Myocyte (in vitro differentiated cells): ENCODE measurements at places on chromosomes 13 and 19. TPM values are rescaled to one million over a fixed set of nuclear protein-coding genes. Genes with fewer than 3 reads are reported as not detected.

DNA sequence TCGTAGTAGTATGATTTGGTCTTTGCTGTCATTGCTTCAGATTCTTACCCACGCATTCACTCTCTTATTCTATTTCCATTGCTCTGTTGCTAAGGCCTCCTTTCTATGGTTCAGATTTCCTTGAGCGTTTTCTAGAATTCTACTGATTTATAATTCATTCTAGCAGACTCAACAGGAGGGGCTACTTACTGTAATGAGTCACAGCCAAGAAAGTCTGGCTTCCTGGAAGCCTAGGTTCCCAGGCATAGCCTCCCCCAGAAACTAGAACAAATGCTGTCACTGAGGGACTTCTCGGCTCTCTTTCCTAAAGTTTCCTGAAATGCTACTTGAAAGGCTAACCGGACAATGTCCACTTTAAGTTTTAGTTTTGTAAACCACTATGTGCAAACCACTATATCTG, 47.7 kb upstream of the SPATA13 start:
- peak; percentile 32 for DNase-seq

- DNase-seq = no peak
Measured at GRCh38 chr13:41678249-41678648, 220.9 kb downstream of the RGCC start.

DNA sequence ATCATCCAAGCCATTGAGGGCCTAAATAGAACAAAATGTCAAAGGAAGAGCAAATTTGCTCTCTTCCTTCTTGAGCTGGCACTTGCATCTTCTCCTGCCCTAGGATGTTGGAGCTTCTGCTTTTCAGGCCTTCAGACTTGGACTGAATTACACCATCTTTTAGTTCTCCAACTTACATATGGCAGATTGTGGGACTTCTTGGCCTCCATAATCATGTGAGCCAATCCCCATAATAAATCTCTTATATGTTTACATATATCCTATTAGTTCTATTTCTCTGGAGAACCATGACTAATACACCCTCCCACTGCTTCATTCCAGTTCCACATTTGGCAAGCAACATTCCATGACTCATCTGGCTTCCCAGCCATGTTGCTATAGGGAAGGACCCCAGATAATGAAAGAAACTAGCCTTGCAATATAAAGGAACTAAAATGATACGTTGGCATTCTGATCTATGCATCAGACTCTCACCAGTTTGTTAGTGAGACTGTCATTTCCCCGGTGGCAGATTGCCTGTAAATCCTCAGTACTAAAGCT, 11.0 kb upstream of the ACOD1 start:
- peak; percentile 66 for DNase-seq

DNA sequence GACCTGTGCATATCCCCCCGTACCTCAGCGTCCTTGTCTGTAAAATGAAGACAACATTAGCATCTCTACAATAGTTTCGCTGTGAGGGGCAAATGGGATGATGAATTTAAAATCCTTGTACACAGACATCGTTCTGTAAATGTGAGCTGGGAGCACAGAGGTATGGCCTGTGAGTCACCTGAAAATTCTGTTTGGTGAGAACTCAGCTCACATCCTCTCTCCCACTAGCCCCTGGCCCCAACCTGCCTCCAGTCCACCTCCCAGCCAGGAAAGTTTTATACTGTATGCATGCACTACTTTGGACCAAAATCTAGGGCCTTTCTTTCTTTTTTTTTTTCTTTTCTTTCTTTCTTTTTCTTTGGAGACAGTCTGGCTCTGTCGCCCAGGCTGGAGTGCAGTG, 8.7 kb upstream of the IZUMO2 start:
- DNase-seq = no peak

GRCh38 chr13:63446329-63446728, 2030.7 kb upstream of the PCDH20 start:
- no peak for DNase-seq

DNA sequence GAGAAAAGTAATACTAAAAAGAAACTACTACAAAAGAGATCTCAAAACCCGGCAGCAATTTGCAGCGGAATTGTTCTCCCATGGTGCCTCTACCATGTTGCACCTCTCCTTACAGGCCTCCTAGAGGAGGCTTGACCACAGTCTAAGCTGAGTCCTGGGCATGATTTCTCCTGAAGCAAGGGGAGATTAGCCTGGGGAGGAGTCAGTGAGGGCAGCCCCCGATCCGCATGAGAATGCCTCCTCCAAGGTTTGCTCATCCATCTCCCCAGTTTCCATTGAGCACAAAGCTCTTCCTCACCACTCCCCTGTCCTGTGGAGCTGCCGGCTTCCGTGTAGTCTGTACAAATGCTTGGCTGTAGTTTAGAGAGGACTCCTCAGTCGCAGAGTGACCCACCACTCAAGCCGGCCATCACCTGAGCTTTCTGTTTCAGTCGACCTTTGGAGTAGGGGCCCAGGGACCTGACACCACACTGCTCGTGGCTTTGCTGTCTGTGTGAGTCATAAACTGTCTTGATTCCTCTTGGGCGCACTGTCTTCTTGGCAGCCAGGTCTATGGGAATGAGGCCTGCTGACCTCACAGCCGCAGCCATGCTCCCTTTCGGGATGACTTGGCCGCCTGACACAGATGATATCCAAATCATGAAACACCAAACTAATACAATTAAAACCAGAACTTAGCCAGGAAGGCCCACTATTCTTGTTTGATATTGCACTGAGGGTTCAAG, 72.3 kb downstream of the C1QTNF9 start:
- peak; percentile 77 for DNase-seq

DNA sequence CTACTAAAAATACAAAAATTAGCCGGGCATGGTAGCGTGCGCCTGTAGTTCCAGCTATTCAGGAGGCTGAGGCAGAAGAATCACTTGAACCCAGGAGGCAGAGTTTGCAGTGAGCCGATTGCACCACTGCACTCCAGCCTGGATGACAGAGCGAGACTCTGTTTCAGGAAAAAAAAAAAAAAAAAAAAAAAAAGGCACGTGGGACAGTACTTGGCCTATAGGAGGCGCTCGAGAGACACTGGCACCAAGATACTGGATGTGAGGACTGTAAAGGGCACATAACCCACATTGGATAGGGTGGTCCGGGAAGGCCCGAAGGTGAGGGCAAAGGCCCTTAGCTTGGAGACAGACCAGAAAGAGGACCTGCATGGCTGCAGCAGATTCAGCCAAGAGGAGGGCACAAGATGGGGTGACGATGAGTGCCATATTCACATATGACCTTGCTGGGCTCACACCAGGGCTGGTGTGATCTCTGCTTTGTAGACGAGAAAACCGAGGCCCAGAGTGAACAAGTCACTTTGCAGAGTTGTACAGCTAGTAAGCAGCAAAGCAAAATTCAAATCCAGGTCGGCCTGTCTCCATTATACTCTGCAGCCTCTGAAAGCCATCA, 89.4 kb downstream of the DPF1 start:
- peak; percentile 55 for DNase-seq

The NCR1 gene
- not detected in 2 replicates for total RNA-seq

The SLC6A16 gene
- 0.51 and 2.0 TPM in 2 replicates for total RNA-seq

The RNF225 gene
- not detected in 2 replicates for total RNA-seq

The LIM2 gene
- not detected in 2 replicates for total RNA-seq

The NALCN gene
- total RNA-seq = 2.7 and 5.9 TPM in 2 replicates
